ENCODE measurements at places on chromosomes 7 and 10.

GRCh38 chr7:68248973-68249372 is 1252.3 kb downstream of the TYW1 start:
- no peak for DNase-seq

GRCh38 chr10:59677253-59677831 is 32.3 kb downstream of the SLC16A9 start:
- no peak for DNase-seq

GRCh38 chr7:42677751-42678699 is 233.8 kb downstream of the C7orf25 start:
- DNase-seq: no peak

GRCh38 chr7:44537442-44537841 is 3.7 kb downstream of the NPC1L1 start:
- DNase-seq: no peak

- DNase-seq: no peak
These were observed 34.0 kb downstream of the GPRIN2 start for GRCh38 chr10:46522295-46523118.

DNA sequence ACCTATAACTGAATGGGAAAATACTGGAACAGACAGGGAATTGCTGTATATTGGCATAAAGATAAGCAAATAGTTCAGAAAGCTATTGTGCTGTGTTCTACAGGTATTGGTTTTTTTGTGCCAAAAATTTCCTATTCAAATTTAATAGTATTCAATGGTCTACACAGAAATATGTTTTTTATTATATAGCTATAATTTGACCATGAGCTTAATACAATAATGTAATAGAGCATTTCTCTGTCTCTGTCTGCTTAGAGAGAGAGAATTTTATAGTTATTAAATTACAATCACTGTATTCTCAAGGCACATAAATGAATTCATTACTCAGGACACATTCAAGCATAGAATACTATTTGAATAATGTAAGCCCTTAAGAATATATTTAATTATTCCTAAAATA is 62.3 kb upstream of the FZD8 start:
- DNase-seq: no peak

- DNase-seq: no peak
These were observed 94.0 kb downstream of the ADARB2 start for GRCh38 chr10:1643161-1643907.

DNA sequence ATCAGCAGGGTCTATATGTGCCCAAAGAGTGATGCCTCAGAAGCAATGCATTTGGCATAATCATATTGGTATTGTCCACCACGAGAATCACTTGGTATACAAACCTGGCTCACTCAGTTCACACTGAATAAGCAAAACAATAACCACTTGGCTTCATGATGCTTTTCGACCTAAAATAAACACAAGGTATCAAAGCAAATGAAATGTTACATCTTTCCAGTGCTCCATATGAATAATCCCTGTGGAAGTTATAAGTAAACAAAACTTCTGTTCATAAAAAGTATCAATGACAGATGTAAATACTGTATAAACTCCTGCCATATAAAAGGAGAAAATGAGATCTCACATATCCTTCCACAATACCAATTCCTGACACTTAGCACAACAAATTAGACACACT is 29.8 kb upstream of the EBLN1 start:
- no peak for DNase-seq

DNA sequence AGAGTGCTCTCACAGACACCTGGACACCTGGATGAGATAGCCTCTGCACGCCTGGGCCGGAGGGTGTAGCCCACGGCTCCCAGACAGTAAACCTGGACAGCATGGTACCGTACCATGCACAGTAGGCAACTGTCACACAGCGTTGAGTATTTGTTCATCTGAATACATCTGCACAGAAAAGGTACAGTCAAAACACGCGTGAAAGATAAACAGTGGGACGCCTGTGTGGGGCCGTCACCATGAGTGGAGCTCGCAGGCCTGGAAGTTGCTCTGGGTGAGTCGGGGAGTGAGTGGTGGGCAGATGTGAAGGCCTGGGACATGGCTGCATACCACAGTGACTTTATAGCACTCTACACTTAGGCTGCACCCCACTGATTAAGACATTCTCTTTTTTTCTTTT is 280.0 kb upstream of the SHH start:
- DNase-seq: no peak

- no peak for DNase-seq
These were observed 60.3 kb upstream of the RAB11FIP2 start for GRCh38 chr10:118107040-118107439.

DNA sequence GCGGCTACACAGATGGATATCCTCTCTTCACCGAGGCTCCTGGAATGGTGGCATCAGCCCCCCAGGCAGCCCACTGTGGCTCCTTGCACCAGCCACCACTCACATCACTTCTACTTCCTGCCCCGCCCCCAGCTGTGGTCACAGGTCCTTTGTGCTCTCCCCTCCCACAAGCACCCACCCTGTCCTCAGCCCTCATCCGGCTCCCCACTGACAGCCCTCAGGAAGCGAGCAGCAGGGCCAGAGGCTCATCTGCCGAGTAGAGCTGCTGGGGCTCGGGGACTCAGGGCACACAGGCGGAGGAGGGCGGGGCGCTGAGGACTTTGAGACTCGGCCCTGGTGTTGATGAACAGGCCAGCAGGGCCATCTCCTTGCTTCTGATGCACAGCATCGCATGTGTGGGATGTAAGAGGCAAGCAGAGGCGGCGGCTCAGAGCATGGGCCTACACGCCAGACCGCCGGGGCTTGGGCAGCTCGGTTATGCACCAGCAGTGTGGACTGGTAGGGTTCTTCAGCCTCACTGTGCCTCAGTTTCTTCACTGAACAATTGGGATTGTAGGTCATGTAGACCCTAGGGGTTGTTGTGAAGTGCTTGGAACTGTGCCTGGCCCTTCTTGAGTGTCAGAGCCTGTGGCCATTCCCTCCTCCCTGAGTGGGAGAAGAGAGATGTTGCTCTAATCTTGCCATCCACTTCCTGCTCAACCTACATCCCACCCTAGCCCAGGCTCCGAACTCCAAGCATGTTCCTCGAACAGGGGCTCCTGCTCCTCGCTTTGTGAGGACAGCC is at the start of gene PRF1:
Gene PRF1 (minus strand): TSS at position 77 of the 784 bp plus-strand sequence. CDS start 1,839 bp downstream, outside the sequence.
- DNase-seq: no peak

GRCh38 chr7:141302617-141303016 is 228.8 kb downstream of the TMEM178B start:
- DNase-seq: no peak

DNA sequence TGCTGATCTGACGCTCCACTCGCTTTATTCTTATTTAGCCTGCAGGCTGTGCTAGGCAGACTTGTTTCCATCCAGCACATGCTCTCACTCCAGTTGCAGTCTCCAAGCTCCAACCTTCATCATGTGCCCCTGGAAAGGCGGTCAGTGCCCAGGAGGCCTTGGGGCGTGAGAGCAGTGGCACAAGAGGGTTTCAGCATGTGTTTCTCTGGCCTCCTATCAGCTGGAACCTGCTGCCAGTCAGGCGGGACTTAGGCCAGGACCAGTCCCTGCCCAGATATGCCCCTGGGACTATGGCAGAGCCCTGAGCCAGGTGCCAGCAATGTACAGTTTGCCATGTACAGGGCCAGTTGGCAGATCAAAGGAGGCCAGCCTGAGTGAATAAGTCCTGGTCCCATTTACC is 330.2 kb upstream of the FZD1 start:
- peak; percentile 85 for DNase-seq

- no peak for DNase-seq
These were observed 12.0 kb upstream of the RHOBTB1 start for GRCh38 chr10:60955957-60956425.

DNA sequence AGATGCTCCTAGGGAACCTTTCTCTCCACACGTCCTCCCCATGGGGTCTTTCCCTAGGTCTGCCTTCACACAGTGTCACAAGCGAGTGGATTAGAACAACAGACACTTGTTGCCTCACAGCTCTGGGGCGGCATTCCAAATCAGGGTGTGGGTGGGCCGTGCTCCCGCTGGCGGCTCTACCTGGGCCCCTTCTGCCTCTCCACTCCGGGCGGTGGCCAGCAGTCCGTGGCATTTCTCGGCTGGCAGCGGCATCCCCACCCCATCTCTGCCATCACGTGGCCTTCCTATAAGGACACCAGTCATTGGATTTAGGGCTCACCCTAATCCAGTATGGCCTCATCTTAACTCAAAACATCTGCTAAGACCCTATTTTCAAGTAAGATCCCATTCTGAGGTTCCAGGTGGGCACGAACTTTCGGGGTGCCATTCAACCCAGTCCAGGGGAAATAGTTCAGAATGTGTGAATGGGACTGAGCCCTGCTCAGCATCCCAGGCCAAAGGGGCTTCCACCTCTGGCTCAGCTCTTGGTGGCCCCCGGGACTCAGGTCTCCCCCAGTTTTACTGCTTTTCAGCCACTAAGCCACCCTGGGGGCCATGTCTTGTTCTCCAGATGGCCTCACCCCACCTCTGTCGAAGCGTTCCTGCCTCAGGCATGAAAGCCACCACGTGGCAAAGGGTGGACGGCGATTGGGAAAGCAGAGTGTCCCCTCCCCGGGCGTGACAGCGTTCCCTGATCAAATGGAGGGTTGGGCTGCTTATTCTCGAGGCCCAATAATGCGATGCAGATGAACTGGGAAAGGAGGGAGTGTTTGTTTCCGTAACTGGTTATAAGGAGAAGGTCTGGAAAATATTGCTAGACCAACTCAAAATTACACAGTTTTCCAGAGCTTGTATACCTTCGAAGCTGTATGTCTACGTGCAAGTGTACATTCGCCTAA is 350.0 kb downstream of the GLRX3 start:
- DNase-seq: no peak

- no peak for DNase-seq
These were observed 78.8 kb downstream of the INPP5A start for GRCh38 chr10:132616170-132616995.

DNA sequence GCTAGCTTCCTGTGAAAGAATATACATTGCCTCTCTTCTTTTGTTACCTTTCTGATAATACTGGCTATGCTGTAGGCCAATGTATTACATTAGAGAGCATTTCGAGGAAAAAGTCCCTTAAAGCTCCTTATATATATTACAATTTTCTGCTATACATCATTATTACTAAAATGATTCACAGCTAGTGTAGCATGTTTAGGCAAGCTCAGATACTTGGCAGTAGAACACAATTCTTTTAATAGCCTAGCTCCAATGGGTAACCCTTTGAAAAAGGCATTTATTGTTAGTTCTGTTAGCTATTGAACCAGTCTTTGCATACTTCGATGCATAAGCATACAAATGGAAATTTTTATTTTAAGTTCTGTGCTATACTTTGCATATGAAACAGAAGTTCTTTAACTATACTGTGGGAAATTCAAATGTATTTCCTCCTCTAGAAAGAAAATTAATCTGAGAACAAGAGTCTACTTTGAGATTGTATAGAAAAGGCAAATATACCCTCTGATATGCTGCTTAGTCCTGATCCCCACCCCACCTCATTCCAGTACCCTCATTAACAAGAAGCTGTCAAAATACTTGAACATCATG is 55.6 kb upstream of the SKAP2 start:
- DNase-seq: no peak

GRCh38 chr7:143902332-143902899 is 440 bp upstream of the TCAF1 start:
- no peak for DNase-seq

DNA sequence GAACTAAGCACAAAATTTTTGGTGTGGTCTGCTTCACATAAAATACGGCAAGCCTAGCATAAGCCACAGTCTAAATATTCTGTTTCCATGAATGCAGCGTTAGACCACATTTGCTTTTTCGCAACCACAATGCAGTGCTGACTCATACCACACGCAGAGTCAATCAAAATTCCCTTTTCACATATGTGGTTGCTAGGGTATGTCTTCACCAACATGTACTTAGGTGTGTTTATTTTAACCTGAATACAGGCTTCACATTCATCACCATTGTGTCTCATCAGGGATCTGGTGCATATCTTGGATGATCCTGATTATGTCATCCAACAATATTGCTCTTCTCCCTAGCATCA is 90.8 kb downstream of the CHN2 start:
- no peak for DNase-seq

- DNase-seq: no peak
These were observed 18.6 kb downstream of the PPP1R3C start for GRCh38 chr10:91614225-91614624.

DNA sequence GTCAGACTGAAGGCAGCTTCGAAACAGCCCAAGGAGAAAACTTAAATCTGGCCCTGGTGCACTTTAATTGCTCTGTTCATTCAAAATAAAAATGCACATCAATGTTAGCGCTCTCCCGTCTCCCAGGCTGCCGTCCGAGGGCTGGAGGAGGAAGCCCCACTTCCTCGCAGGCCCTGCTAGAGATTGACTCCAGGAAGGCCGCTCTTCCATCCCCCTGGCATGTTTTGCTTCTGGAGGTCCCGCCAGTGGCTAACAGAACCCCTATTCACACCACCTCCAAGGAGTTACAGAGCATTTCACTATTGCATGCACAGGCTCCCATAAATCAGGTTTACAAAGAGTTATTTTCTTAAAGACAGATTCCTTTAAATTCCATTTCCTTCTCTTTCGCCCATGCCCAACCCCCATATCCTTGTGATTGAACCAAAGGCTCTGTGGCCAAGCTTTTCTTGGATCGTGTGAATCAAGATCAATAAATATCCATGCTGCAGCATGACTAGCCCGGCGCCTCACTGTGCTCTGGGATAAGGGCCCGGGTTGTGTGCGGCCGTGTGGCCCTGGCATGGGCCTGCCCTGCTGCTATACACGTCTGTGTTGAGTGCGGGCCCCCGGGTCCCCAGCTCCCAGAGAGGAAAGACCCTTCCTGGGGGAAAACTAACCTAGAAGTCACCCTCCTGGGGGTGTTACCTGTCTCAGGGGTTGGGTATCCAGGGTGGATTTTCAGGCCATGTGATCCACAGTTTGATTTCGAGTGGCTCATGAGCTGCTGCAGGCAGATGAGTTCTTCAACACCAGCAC is 118.7 kb upstream of the GDF10 start:
- no peak for DNase-seq

DNA sequence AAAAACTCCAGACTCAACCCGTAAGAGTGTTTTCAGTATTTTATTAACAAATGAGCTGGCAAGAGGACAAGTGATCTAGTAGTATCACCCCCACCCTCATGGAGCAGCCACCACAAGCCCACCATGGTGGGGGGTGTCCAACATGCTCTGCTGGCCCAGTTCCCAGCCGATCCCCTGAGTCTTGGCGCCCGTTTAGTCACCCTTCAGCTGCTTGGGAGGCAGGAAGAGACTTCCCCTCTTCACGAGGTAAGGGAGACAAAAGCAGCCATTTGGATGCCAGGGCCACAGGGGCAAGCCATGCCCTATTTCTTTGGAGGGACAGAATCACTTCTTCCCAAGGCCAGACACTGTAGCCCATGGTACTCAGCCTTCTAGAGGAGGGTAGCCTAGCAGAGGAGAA is 54.1 kb downstream of the NOD1 start:
- no peak for DNase-seq

DNA sequence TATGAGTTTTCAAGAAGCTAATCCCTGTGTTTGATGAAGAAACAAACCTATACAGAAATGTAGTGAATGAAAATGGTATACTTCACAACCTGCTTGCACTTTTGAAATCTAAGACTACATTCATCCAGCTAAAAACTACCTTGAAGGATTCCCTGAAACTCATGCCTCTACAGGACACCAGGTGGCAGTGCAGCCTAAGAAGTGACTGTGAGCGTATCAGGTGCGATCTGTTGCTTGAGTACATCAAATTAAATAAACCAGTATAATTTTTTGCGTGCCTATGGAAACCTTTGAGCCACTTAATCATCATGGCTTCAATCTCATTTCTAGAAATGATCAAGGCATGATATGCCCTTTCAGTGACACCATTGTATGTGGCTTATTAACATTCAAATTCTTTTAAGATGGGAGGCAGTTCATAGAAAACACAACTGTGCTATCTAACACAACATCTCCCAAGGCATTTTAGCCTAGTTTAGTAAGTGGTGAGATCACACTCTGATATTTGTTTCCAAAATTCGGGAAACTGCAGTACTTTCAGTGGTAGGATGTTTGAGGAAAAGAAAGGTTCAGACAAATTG is 57.4 kb downstream of the PPP1R17 start:
- DNase-seq: peak; percentile 67

All from NCI-H1694 (cell line).